NCI-H1436 treated with DMSO at 0.1 percent for 48 hours (cell line): ENCODE measurements at places on chromosomes 4 and X.

- no peak for DNase-seq
Measured at GRCh38 chrX:129522184-129523078, 859 bp downstream of the SMARCA1 start.

- peak; percentile 19 for DNase-seq
Measured at GRCh38 chrX:69503782-69504625, at the start of gene NALF2. TSS of gene NALF2 (plus strand) at chrX:69504326. CDS start at chrX:69505283, 957 bp downstream.

DNA sequence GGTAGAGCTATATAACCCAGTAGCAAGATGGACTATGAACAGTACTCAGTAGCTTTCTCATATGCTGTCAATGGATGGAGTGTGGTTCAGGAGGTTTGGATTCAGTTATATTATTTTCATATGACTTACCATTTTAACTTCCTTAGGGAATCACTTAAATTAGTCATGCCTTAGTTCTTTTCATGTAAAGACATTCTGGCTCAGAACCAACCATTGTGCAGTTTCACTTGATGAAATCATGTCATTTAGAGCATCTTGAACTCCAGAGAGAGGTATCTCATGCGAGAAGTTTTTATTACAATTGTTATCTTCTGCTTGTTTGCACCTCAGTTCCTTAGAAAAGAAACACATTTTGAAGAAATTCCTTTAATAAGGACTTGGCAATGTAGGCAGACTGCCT lies 55.8 kb downstream of the IL1RAPL2 start:
- DNase-seq = no peak

GRCh38 chrX:80879143-80879542 lies 69.5 kb upstream of the BRWD3 start:
- DNase-seq = no peak

DNA sequence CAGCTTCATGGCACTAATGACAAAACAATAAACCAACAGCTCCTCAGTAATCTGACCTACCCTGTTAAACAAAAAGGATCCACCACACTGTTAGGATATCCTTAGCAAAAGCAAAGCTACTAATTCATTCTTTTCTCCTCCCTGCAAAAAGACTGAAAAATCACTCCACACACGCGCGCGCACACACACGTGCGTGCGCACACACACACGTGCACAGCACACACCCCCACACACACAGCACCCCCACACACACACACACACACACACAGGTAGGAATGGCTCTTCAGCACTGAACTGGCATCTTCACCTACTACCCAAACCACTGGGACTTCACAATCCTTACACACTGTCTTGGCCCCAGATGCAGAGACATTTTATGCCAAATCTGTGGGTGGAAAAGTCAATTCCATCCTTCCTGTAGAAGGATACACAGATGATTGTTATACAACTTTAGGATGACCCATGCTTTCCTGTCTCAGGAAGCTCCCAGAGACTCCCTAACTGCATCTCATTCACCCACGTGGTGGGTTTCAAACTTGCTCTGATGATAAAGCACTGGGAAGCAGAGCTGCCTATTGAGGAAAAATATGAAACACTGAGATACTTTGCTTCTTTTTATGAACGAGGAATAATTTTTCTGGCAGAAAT lies 102.5 kb downstream of the TSPAN5 start:
- no peak for DNase-seq

GRCh38 chr4:81786063-81786763 lies 314.5 kb upstream of the RASGEF1B start:
- peak; percentile 23 for DNase-seq

DNA sequence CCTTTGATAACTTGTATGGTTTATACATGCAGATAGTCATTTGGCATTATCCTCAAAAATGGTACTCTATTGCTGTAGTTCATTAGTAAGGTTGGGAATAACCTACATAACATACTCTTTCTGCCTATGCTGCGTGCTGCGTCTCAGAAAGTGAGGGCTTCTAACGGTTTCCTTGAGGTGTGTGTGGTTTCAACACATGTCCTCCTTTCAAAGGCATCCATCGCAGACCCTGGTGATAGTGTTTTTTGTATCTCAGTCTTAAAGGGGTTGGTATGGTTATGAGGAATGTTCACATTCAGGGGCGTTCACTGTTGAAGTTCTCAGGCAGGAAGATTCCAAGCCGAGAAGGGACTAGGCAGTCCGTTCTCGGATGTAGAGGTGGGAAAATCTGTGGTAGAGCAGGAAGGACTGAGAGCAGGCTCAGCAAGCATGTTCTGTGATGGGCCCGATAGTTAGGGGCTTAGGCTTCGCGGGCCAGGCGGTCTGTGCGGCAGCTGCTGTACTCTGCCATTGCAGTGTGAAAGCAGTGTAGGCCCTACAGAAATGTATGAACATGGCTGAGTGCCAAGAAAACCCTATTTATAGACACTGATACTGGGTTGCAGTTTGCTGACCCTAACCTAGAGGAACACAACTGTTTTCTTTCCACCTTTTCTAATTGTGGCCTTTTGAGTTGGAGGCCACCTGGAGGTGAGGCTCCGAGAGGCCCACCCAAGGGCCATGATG lies 123.2 kb downstream of the GPR143 start:
- no peak for DNase-seq

- no peak for DNase-seq
Measured at GRCh38 chr4:82493721-82494425, 63.5 kb downstream of the ENOPH1 start.

DNA sequence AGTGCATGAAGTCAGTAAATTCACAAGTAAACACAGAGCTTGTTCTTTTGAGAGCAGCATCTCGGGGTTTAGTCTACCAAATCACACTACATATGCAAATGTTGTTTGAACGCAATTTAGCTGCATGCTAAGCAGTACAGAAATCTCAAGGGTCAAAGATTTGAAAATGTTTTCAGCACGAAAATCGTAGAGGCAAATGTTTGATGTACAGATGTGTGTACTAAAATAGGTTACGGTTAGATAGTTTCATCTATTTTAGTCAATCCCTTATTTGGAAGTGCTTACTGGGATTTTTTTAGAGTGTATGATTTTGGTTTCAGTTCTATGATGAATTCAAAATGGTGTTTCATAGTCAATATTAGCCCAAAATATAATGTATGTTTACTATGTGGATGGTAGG lies 1928.2 kb upstream of the TENM3 start:
- DNase-seq = no peak

DNA sequence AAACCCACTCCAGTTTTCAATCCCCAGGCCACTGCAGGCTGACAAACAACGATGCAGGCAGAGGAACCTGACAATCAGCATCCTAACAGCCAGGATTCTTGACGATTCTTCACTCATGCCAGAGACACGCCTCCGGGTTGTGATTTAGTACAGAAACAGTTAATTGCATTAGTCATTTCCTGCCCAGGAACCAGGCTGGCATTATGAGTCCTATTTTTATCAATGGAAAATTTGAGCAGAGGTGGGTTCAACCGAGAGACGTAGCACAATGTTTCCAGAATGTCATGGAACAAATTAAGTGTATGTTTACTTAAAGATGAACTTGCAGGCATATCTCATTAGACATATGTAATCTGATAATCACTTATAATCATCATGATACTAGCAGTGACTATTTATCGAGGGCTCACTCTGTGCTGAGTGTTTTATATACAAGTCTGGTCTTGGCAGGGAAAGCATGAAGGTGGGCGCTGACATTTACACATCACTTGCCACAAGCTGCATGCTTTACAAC lies 159.7 kb downstream of the NSUN7 start:
- DNase-seq = peak; percentile 57

GRCh38 chrX:56728752-56729151 lies 291 bp upstream of the NBDY start:
- no peak for DNase-seq

- DNase-seq = no peak
Measured at GRCh38 chr4:53505947-53506346, 85.3 kb downstream of the LNX1 start.

- no peak for DNase-seq
Measured at GRCh38 chr4:62399242-62399641, 1199.1 kb downstream of the ADGRL3 start.

GRCh38 chr4:84753321-84753972 lies 170.5 kb downstream of the CDS1 start:
- DNase-seq = no peak

GRCh38 chrX:109487640-109488039 lies 5.8 kb upstream of the GUCY2F start:
- no peak for DNase-seq

DNA sequence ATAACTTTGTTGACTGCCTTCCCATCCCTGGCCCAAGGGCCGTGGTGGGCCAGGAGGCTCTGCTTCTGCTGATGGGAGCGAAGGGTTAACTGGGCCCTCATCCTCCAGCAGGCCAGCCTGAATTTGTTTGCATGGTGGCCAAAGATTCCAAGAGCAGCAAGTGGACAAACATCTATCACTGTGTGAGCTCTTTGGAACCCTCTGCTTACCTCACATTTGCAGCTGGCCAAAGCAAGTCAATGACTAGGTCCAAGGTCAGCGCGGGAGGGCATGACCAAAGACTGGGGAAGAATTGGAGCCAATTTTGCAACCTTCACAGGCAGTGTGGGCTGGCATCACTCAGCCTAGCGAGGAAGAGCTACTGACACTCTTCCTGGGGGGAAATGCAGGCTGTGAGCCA lies 67.8 kb upstream of the ATP6AP2 start:
- DNase-seq = no peak

DNA sequence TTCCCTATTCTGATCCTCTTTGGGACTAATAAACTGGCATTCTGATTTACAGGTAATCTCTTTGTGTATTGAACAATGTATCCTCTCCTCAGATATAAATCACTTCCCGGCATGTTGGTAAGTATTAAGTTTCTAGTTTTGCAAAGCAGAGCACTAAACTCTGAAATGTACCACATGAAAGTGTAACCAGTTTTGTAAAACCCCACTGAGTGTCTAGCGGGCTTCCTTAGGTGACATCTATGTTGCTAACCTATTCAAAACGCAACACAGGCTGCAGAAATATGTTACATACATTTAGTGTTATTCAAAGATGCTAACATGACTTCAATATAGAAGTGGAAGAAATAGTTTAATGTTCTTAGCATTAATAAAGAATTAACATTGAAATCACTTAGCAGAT lies 25.2 kb downstream of the DNAJB14 start:
- no peak for DNase-seq
